ENCODE measurements at places on chromosomes 12 and 14. TPM values are rescaled to one million over a fixed set of nuclear protein-coding genes. Genes with fewer than 3 reads are reported as not detected.

The TEDC1 gene
- 53.0 TPM for total RNA-seq

The ANO4 gene
- 0.13 TPM for total RNA-seq

The EXOC3L4 gene
- 1.4 TPM for total RNA-seq

The FOXM1 gene
- total RNA-seq, result 89.8 TPM

The SLC38A1 gene
- 84.7 TPM for total RNA-seq

The SDR9C7 gene
- not detected for total RNA-seq

Data from A549 treated with Mapracorat at 1 μM for 4 hours (cell line).